ENCODE measurements at places on chromosomes 11 and 22. TPM values are rescaled to one million over a fixed set of nuclear protein-coding genes. Genes with fewer than 3 reads are reported as not detected.

DNA sequence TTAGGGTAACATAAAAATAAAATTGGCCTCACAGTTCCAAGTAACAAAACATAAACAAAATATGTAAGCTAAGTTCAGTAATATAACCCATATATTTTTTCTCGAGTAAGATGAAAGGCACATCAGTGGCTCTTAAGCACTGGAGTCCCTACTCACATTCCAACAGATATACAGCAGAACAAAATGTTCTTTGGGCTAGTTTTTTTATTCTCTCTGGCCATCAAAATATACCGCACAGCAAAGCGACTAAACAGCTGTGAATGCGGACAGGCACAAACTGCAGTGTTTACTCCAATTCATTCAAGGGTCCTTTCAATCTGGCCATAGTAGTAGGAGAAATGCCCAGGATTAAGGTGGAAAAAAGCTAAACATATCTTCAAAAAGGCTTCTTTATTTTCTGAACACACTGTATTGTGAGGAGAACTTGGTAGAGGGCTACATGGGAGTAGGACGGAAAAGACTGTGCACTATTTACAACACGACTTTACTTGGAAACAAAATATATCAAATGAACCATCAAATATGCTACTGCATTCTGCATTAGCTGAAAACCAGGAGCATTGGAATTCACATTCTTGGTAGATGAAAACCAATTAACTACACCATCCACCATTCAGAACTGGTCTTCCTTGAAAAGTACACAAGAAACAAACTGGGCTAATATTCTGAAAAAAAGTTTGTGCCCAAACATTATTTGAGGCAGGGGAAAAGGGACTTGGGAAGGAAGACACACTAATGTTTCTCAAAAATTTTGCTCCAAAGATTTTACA is 4.4 kb downstream of the CDON start:
- H3K4me1 ChIP-seq, result peaks cover 2% of the 10 kb centered on the region
- H3K27ac ChIP-seq, result no peak overlapping the region
- DNase-seq, result no peak
- no peak overlapping the region for H3K4me3 ChIP-seq
- H3K27me3 ChIP-seq, result no peaks in the 10 kb centered on the region

DNA sequence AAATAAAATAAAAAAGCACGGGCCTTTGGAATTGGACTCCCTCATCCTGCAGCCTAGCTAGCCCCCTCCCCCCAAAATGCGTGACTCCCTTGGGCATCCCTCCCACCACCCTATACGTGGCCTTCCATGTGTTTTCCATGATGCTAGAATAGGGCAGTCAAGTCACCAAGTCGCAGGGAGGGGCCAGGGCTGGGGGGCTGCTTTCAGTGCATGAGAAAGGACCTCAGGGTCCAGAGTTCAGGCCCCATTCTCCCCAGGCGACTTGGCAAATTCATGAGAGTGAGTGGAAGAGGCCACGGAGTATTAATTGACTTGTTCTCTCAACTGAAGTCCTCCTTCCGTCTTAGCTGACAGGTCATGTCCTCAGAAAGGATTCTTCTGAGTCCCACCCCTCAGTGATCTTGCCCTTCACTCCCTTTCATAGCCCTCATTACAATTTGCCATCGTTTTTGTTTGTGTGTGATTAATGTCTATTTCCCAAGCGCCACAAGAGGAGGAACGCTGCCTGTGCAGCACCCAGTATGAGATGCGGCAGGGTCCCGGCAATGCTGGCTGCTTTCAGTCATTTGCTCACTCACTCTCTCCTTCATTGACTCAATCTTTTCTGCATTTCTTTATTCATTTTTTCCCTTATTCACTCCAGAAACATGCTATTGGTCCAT is 17.4 kb downstream of the LRRC32 start:
- H3K4me1 ChIP-seq, result no peaks in the 10 kb centered on the region
- H3K4me3 ChIP-seq, result no peak overlapping the region
- H3K27ac ChIP-seq, result peak overlapping the region; percentile 89
- no peaks in the 10 kb centered on the region for H3K36me3 ChIP-seq

PGR gene
- total RNA-seq, result 1.8 TPM

GSTT2B gene
- 4.3 TPM for total RNA-seq

OR4X1 gene
- not detected for total RNA-seq

DNA sequence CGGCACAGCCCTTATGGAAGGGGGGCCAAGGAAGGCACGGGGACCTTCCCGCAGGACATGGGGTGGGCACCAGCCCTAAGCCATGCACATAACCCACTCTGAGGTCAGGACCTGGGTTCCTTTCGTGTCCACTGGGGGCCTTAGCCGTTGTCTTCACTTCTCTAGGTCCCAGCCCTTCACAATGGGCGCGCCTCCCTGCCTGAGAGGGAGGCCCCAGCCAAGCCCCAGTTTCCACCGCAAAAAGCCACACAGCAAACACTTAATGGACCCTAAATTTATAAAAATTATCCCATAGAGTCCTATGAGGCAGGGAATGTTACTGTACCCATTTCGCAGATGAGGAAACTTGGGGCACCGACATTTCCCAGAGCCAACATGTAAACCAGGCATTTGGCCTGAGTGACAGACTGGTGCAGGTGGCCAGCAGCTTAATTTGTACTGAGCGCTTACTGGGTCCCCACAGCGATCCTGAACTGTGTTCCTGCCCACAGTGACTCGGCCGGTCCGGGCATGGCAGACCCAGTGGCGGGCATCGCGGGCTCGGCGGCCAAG is 1.2 kb downstream of the GAS2L1 start:
- H3K27me3 ChIP-seq, result no peaks in the 10 kb centered on the region
- no peaks in the 10 kb centered on the region for H3K36me3 ChIP-seq
- H3K4me3 ChIP-seq, result peak overlapping the region; percentile 88
- no peak for DNase-seq
- H3K4me1 ChIP-seq, result peaks cover 32% of the 10 kb centered on the region

DNA sequence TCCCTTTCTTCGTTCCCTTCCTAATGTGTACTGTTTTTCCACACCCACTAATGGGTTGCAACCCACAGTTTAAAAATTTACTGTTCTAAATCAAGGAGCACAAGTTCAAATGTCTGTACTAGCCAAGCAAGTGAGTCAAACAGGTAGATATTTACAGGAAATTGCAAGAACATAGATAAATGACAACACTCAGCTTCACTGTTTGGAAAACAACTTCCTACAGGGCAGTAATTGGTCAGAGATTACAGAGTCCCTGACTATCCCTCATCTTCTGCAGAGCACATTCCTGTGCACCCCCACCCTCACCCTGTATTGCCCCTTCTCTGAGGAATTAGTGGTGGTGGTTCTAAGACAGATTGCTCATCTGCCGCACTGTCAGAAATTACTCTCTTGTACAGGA is 1.9 kb downstream of the SERPING1 start:
- no peak for DNase-seq
- H3K27ac ChIP-seq, result peak overlapping the region; percentile 100
- no peaks in the 10 kb centered on the region for H3K36me3 ChIP-seq
- H3K27me3 ChIP-seq, result no peaks in the 10 kb centered on the region
- peak overlapping the region; percentile 78 for H3K4me3 ChIP-seq
- H3K4me1 ChIP-seq, result no peaks in the 10 kb centered on the region

DNA sequence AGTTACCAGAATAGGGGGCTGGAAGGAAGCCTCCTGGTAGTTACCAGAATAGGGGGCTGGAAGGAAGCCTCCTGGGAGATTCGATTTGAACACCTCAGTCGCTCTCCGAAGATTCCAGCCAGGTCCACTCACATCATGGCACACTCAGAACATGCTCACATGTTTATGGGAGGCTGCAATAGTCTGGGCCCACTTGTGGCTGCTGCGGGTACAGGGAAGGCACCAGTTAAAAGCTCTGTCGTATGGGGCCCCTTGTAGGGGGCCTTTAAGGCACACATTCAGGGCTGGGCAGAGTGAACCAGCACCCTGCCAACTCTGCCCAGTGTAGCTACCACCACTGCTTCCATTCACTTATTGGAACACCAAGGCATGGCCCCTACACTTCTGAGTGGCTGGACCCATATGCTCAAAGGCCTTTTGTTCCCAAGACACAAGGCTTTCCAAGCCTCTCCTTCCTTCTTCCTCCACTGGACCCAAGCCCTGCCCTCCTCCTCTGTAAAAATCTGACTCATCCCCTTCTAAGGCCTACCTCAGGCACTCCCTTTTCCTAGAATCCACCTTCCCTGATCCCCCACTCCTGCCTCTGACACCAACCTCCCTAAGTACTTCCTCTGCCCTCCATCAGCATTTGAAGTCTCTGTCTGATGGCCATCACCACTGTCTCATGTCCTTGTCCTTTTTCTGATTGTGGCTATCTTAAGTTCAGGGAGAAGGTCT is 28.0 kb downstream of the USP35 start:
- H3K27me3 ChIP-seq, result no peaks in the 10 kb centered on the region
- no peak for DNase-seq
- H3K36me3 ChIP-seq, result no peaks in the 10 kb centered on the region

DNA sequence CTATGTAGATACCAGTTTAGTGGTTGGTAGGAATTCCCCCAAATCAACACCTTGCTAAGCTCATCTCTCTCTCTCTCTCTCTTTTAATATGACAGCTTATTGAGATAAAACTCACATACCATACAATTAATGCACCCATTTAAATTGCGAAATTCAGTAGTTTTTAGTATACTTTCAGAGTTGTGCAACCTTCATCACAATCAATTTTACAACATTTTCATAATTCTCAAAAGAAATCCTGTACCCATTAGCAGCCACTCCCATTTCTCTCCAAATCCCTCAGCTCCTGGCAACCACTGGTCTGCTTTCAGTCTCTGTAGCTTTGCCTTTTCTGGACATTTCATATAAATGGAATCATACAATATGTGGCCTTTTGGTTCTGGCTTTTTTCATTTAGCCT is 13.3 kb downstream of the NNMT start:
- H3K4me1 ChIP-seq, result peaks cover 8% of the 10 kb centered on the region
- H3K27me3 ChIP-seq, result no peaks in the 10 kb centered on the region
- H3K27ac ChIP-seq, result peak overlapping the region; percentile 82
- H3K4me3 ChIP-seq, result no peak overlapping the region
- H3K36me3 ChIP-seq, result peaks cover 7% of the 10 kb centered on the region

Data from breast epithelium (tissue), 4 donors.